ELR (cell line): ENCODE measurements at places on chromosomes 1 and 21.

- DNase-seq, result peak; percentile 74
Measured at GRCh38 chr1:92538413-92539061, 51.8 kb upstream of the GFI1 start.

DNA sequence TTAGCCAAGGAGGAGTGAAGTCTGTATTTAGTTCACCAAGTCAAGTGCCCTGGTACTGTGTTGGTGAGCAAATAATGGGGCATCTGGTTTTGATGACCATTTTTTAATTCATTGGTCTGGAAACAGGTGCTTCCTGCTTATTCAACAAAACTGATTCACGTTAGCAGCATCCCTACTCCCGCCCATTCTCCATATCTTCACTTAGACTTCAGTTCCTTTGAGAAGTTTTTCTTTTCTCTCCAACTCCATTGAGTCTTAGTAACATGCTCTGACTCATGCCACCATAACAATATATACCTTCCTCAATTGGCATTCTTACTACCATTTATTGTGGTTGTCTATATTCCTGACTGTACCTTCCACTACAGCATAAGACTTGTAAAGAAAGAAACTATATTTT, 468.9 kb downstream of the DPYD start:
- peak; percentile 5 for DNase-seq

- peak; percentile 71 for DNase-seq
Measured at GRCh38 chr1:232471250-232471649, 158.7 kb downstream of the SIPA1L2 start.

GRCh38 chr1:57489358-57490036, 65.6 kb upstream of the DAB1 start:
- DNase-seq, result peak; percentile 91

DNA sequence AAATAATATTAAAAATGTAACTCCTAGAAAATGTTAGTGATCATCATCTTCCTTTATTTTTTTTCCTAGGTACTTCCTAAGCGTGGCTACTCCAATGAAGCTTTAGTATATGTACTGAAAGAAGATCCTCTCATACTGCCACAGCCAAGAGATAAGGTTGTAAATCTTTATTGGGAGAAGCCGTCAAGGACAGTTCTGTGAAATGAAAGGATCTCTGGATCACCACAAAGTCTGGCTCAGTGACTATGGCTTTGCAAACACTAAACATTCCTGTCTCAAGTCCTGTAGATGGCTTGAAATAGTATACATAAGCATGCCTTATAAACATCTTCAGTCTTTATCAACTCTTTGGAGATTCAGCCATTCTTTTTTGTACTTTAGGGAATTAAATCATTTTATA, 61.2 kb upstream of the DPH5 start:
- no peak for DNase-seq

DNA sequence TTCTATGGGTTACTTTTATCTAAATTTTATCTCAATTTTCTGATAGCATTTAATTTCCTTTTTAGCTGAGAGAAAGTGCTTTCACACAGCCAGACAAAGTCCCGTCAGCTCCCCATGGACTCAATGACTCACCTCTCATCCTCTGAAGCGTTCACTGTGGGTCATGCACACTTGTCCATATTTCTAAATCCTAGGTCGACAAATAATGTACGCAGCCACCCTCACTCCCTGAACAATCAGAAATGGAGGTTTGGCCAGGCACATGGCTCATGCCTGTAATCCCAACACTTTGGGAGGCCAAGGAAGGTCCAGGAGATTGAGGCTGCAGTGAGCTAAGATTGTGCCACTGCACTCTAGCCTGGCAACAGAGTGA, 42.4 kb upstream of the COA6 start:
- DNase-seq, result peak; percentile 17

GRCh38 chr21:15744926-15745325, 15.1 kb downstream of the USP25 start:
- no peak for DNase-seq

- DNase-seq, result no peak
Measured at GRCh38 chr1:30526652-30527345, 196.6 kb downstream of the MATN1 start.

GRCh38 chr1:211695135-211695816, 19.9 kb upstream of the NEK2 start:
- DNase-seq, result no peak

DNA sequence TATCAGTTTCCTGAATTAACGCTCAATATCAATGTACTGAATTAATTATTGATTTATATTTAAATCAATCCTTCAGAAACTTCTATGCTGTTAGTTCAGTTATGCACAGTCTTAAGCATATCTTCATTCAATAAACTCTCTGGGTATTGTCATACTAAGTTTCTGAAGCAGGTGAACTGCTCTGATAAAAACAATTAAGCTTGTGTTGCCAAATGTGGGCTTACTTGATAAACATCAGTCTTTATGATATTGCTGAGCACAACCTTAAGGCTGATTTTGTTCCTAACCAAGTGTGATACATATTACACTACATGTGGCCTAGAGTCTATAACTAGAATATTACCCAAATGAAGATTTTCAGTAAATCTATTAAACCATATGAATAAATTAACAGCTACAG, 67.6 kb downstream of the DPYD start:
- DNase-seq, result no peak

- DNase-seq, result no peak
Measured at GRCh38 chr1:3060601-3061551, 8.1 kb upstream of the PRDM16 start.

DNA sequence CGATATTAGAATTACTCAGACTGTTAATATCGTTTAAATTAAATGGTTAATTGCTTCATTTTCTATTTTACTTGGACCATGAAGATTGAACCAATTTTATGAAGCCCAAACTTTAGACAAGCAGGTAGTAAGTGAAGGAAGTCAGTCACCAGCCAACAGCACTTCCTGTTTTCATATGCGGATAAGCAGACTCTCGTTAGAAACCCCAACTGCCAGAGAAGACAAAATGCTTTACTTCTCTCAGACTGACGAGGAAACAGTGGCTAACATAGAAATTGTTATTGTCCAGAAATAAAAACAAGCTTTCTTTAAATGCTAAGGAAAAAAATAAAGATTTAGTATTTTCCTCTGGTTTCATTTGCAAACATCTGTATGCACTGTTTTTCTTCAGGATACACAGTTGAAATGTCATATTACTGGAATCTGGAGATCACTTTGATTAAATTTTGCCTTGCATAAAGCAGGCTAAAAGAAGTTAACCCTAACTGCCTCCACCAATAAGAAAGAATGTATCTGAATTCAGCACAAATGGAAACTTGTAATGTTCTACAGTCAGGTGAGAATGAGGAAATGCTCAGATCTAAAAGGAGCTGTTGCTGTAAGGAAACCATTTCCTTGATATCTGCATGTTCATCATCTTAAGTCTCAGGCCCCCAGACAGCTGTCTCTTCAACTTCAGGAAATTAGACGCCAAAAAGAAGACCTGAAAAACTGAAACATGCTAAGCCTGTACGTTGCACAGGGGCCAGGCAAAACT, 129.8 kb upstream of the SAMSN1 start:
- no peak for DNase-seq

GRCh38 chr1:13760921-13761320, 60.9 kb downstream of the PRDM2 start:
- no peak for DNase-seq

GRCh38 chr1:214006845-214007244, 19.1 kb downstream of the PROX1 start:
- no peak for DNase-seq

DNA sequence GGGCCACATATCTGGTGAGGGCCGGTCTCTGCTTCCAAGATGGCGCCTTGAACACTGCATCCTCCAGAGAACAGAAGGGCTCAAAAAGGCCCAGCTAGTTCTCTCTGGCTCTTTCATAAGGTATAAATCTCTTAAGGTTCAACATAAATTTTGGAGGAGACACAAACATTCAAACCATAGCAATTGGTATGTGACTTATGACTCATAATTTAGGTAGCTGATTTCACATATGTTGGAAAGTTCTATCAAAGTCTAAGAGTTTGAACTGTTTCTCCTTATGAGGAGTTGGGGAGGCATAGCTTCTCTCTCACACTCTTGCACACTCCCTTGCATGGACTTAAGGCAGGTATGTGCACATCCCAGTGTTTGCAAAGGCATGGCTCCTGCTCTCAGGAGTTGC, 5.1 kb upstream of the FYB2 start:
- no peak for DNase-seq

DNA sequence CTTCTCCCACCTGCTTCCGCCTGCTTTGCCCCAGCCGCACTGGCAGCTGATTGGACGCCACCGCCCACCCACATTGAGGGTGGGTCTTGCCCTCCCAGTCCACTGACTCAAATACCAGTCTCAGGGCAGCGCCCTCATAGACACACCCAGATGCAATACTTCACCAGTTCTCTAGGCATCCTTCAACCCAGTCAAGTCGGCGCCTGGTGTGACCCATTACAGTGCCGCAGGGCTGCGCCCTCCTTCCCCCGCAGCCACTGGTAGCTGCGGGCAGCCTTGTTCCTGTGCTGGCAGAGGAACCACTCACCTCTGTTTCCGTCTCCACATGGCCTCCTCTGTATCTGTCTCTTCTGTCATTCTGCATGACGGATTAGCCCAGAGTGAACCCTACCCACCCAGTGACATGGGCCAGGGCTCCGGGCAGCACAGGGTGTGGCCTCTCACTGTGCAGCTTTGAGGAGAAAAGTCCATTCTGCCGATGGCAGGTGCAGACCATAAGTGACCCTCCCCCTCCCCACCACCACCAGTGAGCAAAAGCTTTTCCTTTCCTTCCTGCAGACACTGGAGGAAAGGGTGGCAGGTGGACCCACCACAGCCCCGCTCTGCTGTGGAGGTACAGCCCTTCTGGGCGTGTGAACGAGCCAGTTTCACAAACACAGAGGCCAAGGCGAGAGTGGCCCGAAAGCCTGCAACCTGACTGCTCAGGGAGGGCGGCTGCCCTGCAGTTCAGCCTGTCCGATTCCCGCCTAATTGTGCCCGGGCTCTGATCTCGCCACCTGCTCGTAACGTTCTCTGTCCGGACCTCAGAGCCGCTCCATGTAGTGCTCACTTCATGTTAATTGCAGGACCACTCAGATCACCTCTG, 57.1 kb downstream of the FAAP20 start:
- no peak for DNase-seq

- DNase-seq, result no peak
Measured at GRCh38 chr1:63276624-63277023, 45.7 kb upstream of the FOXD3 start.

GRCh38 chr1:236416165-236416564, 22.1 kb downstream of the EDARADD start:
- no peak for DNase-seq

- DNase-seq, result peak; percentile 97
Measured at GRCh38 chr1:206674745-206675175, 9.9 kb upstream of the MAPKAPK2 start.

- DNase-seq, result no peak
Measured at GRCh38 chr1:204046346-204046745, 26.6 kb upstream of the SOX13 start.

- peak; percentile 78 for DNase-seq
Measured at GRCh38 chr21:28294051-28294450, 698.6 kb downstream of the LTN1 start.

- DNase-seq, result no peak
Measured at GRCh38 chr1:44760876-44761275, 14.5 kb upstream of the RPS8 start.
